ENCODE measurements at places on chromosomes 2 and 18. TPM values are rescaled to one million over a fixed set of nuclear protein-coding genes. Genes with fewer than 3 reads are reported as not detected.

The SOX11 gene
- total RNA-seq: not detected

DNA sequence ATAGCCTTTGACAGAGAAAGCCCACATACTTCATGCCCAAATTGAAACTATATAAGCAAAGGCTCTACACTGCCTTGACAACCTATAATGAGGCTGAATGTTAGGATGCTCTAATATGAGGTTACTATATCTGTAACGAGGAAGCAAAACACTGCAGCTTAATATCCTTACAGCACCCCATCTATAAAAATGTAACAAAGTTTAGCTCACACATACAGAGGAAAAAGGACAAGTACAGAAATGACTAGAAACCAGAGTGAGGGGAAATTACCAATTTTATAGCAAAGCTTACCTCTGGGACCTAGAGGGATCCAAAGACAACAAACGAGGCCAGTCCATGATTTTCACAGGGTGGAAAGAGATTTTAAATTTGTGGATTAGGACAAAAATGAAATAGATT is 138.5 kb downstream of the COL4A4 start:
- no peak for DNase-seq

- no peak for DNase-seq
Measured at GRCh38 chr18:45467945-45468344, 147.3 kb upstream of the SLC14A2 start.

The ONECUT2 gene
- not detected for total RNA-seq

DNA sequence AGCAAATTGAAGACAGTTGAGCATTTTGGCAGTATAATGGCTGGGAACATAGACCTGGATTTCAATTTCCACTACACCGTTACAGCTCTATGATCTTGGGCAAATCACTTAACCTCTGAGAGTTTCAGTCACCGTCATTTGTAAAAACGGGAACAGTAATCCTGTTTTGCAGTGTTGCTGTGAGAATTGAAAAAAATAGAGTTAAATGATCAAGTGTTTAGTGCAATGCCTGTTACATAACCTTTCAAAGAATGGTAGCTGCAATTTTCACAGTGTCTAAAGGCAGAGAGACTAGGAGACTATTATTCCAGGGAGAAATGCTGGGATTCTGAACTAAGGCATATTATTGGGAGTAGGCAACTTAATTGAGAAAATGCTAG is 2.0 kb downstream of the AGPS start:
- DNase-seq: no peak

The FHOD3 gene
- not detected for total RNA-seq

DNA sequence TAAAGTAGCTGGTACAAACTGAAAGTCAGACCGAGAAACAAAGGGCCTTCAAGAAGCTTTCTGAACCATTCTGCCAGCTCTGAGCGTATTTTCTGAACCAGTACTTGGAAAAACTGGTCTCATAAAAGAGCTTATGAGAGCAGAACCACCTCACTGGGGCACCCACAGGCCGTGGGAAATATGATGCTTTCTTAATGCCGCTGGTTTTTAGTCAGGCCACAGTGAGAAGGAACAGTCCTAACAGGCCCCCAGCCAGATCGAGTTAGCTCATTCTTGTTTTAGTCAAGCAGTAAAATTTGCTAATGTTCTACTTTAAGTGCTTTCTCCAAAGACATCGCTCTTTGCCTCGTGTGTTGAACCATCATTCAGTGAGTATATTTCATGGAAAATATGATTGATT is 12.7 kb upstream of the NOSTRIN start:
- DNase-seq: no peak

- no peak for DNase-seq
Measured at GRCh38 chr2:158580760-158581159, 124.0 kb downstream of the PKP4 start.

DNA sequence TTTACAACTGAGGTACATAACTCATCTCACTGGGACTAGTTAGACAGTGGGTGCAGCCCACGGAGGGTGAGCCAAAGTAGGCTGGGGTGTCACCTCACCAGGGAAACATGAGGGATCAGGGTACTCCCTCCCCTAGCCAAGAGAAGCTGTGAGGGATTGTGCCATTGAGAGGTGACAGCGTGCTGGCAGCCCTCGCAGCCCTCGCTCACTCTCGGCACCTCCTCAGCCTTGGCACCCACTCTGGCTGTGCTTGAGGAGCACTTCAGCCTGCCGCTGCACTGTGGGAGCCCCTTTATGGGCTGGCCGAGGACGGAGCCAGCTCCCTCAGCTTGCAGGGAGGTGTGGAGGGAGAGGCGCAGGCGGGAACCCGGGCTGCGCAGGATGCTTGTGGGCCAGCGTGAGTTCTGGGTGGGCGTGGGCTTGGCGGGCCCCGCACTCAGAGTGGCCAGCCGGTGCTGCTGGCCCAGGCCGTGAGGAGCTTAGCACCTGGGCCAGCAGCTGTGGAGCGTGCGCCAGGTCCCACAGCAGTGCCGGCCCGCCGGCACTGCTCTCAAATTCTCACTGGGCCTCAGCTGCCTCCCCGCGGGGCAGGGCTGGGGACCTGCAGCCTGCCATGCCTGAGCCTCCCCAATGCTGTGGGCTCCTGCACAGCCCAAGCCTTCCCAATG is 44.5 kb upstream of the FAM110C start:
- DNase-seq: no peak

Data from CD4-positive, alpha-beta T cell (primary cell).